ENCODE measurements at places on chromosomes 7 and 10.

- DNase-seq: no peak
Measured at GRCh38 chr10:100995181-100995580, 4.4 kb upstream of the LZTS2 start.

GRCh38 chr10:49534670-49535381 lies 4.1 kb downstream of the ERCC6 start:
- DNase-seq: no peak

DNA sequence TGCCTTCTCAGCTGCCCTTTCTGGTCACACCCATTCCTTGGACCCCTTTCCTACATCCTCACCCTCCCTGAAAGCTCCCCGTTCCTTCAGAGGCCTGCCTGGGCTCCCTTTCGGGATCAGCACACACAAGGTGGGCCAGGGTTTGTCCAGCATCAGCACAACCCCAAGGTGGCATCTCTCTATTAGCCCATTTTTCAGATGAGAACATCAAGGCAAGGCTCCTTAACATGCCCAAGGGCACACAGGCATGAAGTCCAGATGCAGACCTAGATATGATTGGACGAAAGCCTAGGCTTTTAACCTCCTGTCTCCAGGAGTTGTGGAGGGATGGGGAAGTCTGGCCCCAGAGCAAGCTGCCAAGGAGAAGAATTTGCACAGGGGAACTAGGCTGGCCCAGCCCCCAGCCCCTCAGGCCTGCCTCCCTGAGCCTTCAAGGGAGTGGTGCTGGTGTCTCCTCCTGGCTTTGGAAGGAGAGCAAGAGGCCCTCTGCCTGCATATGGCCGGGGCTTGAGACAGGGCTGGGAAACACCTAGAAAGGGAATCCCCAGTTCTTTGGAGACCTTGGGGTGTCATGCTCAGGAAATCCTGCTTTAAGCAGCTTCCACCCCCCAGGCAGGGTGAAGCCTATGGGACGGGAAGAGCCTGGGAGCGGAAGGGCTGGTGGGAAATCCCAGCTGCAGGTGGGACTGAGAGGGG lies 9.0 kb upstream of the VSIR start:
- DNase-seq: no peak

GRCh38 chr10:86262688-86263181 lies 103.9 kb downstream of the GRID1 start:
- no peak for DNase-seq

DNA sequence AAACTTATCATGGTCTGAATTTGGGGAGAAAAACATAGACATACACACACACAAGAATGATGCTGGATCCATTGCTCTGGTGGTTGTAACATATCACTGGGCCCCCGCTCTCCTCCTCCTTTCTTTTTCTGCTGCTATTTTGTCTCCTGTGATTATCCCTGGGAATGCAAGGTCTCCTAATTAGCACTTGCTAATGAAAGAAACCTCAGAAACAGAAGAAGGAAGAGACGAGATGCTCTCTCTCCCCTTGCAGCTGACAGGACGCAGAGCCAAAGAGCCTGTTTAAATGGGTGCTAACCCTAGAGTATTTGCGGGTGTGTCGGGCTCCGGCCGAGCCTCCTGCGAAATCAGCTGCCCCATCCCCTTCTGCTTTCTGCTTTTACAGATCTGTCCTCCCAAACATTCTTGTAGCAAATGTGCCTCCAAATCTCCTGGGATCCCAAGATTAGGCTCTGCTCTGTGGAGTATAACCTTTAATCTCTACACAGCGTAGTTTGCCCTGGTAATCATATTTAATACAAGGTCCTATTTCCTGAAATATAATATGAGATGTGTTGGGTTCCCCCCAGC lies 81.5 kb downstream of the FRMPD2 start:
- DNase-seq: no peak

DNA sequence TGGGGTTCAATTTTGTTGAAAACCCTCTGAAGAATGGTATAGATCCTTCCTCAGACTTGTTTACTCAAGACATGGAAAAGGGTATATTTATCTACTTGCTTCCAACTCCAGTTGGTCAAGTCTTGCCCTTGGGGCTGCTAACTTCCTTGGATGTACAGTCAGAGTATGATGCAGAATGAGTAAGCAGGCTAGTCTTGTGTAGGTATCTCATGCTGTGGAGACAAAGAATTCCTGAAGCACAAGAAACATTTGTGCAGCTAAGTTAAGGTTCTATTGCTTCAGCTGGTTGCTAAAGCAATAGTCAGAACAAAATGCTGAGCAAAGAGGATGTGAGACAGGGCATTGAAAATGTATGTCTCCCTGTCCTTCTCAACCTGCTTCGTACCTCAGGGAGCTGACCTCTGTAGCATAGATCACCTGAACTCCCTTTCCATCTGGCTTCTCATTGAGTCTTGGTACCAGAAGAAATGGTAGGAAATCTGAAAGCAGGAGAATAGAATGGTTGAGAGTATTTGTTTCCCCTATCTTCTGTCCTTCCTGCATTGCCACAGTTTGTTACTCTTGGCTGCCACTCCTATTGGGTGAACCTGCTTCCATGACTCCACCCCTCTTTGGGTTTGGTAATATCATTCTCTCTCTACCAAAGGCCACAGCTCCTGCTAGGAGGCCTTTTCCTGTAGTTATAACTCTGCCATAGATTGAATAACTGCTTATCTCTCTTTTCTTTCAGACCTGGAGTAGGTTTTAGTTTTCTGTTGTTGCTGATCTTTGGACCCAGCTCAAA lies 346.0 kb downstream of the PHF14 start:
- DNase-seq: no peak

DNA sequence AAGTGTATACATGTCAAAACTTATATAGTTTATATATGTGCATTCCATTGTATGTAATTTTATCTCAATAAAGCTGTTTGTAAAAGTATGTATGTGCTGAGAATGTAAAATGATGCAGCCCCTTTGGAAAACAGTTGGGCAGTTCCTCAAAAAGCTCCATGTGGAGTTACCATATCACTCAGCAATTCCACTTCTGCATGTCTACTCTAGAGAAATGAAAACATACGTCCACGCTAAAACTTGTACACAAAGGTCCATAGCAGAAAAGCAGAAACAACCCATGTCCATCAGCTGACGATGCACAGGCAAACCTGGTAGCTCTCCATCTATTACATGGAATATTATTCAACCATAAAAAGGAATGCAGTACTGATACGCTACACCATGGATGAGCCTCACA lies 8.3 kb upstream of the RGS10 start:
- DNase-seq: no peak

DNA sequence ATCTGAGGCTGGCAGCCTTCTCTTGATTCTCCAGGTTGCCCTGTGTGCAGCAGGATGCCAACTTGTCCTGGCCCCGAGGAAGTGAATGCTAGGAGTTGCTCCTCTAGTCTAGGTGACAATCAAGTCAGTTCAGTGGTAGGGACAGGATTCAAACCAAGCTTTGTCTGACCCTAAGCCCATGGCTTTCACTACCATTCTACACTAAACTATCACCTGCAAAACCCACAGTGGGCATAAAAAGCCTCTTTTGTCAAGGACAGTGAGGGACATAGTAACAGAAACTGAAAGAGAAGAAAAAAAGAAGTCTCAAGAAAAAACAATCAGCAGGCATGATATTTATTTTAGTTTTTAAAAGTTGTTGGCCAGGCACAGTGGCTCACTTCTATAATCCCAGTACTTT lies 33.5 kb downstream of the KCNMA1 start:
- DNase-seq: no peak

- DNase-seq: no peak
Measured at GRCh38 chr10:86222687-86223086, 143.9 kb downstream of the GRID1 start.

- DNase-seq: no peak
Measured at GRCh38 chr7:27200761-27201579, 1.1 kb upstream of the HOXA13 start.

DNA sequence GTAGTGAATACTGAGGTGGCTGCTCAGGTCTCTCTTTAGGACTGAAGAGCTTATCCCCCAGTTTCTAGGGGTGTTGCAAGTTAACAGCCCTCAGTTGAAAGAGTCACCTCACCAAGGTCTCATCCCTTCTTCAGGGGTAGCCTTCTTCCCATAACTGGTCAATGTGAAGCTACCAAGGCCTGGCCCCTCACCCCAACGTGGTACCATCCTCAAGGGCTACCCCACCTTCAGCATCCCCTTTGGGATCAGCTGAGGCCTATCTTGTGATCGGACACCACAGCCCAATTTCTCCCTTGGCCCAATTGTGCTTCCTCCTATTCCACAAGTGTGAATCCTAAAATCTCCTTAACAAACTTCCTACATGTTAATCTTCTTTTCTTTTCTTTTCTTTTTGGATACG lies 289.5 kb upstream of the MKLN1 start:
- no peak for DNase-seq

GRCh38 chr7:41886262-41886900 lies 183.5 kb upstream of the INHBA start:
- no peak for DNase-seq

DNA sequence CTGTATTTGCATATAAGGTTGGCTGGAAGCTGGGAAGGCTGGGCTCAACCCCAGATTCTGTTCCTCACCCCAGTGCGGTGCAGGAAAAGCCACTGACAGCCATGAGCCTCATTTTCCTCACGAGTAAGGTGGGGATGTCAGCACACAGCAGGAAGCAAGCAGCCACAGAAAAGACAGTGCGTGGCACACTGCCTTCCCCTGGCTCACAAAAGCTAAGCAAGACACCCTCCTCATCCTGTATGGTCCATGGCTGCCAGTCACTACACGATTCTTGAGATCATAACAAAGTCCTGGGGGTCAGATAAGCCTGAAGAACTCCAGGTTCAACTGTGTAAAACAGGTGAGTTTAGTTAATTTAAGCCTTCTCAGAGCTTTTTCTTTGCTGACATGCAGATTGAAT lies 28.9 kb upstream of the DDC start:
- DNase-seq: no peak

DNA sequence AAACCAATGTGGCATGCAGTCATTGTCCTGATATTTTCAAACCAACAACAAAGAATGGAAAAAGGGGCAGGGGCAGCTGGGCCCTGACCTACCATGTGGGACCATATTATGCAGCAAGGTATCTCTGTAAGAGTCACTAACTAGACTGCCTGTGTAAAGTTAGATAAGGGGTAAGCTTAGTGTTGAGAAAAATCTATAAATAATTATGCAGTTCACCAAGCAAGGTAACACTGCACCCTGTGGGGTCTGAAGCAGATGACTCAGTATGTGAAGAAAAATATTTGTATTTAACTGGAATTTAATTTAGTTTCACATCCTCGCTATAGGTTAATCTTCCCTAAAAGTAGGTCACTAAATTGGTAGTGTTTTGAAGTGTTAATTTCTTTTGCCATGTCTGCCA lies 99.3 kb downstream of the PPP1R3A start:
- DNase-seq: no peak

GRCh38 chr7:116449441-116449840 lies 50.1 kb upstream of the CAV2 start:
- no peak for DNase-seq

DNA sequence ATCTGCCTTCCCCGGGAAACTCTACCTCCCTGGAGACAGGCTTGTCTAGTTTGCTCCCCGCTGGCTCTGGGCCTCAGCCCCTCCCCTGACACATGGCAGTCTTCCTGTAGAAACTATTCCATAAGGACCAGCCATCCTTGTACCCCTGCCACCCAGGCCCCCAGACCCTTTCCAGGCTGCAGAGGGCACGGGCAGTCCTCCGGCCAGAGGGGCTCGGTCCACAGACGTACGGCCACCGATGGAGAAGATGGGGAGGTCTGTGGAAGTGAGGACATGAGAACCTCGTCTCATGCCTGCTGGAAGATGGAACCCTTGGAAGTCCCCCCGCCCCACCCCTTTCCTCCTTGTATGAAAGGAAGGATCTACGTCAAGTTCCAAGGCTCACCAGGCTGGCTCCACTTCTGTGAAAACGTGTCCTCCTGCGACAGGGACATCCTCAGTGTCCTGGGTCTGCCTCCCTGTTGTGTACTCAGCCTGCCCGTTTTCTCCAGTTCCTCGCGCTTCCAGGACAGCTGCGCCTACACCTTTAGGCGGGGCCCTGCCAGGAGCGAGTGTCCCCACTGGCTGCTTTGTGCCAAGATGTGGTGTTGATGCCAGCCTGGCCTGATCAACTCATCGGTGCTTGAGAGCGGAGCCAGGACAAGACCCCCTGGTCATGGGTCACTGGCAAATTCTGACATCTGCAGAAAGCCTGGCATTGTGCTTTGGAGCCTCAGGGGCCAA lies 414.9 kb downstream of the GLRX3 start:
- DNase-seq: no peak

- DNase-seq: peak; percentile 83
Measured at GRCh38 chr7:128697302-128697905, 25.3 kb downstream of the GARIN1A start.

DNA sequence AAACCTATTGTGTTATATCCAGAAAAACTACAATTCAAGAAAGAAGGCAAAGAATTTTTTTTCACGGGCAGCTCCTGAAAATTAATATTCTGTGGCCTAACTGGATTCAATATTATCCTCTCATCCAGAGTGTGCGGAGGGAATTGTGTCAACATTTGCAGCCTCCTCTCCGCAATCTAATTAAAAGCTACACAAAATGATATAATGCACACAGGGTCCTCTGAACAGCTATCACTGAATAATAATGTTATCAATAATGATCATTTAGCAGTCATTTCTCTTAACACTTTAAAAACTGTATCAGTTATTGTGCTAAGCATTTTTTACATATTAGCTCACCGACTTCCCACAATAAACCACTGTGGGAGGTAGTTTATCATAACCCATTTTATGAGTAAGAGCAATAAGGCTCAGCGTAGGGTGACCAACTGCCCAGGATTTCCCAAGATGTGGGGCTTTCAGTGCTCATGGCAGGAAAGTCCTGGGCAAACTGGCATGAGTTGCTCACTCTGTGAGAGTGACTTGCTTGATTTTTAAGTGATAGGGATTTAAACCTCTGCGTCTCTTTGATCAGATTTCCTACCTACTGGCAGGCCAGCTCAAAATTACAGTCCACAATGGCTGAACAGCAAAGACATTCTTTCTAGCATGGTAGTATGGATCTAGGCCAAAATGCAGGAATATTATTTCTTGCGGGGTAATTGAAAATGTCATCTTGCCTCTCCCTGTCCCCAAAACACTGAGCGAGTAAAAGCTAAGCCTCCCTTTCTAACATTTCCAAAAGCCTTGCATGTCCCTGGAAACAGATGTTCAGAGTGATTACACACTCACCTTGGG lies 65.7 kb downstream of the AOAH start:
- DNase-seq: no peak

- no peak for DNase-seq
Measured at GRCh38 chr7:151025924-151026671, 1.8 kb upstream of the ATG9B start.

GRCh38 chr10:80100116-80100515 lies 21.7 kb downstream of the TMEM254 start:
- no peak for DNase-seq

GRCh38 chr7:108244110-108244509 lies 113.9 kb upstream of the LAMB4 start:
- DNase-seq: no peak

DNA sequence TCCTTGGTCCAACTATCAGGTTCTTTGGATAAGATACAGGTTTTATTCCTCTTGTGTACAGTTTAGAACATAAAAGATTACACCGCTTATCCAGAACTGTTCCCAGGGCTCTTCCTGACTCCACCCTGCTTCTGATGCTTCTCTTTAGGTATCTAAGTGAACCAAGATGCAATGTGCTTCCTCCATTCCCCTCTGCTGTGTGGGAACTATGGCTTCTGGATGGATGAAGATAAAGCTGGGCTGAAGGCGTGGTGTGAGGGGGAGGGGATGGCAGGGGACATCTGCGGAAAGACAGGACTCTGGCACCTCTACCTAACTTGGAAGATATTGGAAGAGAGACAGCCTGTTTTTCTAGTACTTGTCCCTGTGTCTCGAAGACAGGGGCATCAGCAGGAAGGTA lies 209.9 kb upstream of the TBX20 start:
- DNase-seq: no peak

GRCh38 chr7:138584696-138585095 lies 116.5 kb downstream of the SVOPL start:
- DNase-seq: no peak

- DNase-seq: peak; percentile 29
Measured at GRCh38 chr10:26627324-26627723, 70.2 kb upstream of the PDSS1 start.

All from WTC11 (cell line).